Left cardiac atrium (tissue), 4 donors: ENCODE measurements at places on chromosomes 1 and 21. TPM values are rescaled to one million over a fixed set of nuclear protein-coding genes. Genes with fewer than 3 reads are reported as not detected.

DNA sequence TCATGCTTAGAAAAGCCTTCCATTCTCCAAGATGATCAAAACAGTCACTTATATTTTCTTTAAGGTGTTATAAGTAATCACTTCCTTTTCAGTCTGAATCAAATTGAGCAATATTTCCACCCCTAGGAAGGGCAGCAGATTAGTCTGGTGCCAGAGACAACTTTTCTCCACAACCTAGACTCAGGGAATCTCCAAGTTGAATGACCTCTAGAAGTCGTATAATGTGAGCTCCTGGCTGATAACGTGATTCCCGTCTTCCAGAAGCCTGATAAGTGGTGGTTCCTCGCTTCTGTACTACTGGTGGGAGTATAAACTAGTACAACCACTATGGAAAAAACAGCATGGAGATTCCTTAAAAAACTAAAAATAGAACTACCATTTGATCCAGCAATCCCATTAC is 178.4 kb upstream of the UBE2U start:
- DNase-seq = no peak

DNA sequence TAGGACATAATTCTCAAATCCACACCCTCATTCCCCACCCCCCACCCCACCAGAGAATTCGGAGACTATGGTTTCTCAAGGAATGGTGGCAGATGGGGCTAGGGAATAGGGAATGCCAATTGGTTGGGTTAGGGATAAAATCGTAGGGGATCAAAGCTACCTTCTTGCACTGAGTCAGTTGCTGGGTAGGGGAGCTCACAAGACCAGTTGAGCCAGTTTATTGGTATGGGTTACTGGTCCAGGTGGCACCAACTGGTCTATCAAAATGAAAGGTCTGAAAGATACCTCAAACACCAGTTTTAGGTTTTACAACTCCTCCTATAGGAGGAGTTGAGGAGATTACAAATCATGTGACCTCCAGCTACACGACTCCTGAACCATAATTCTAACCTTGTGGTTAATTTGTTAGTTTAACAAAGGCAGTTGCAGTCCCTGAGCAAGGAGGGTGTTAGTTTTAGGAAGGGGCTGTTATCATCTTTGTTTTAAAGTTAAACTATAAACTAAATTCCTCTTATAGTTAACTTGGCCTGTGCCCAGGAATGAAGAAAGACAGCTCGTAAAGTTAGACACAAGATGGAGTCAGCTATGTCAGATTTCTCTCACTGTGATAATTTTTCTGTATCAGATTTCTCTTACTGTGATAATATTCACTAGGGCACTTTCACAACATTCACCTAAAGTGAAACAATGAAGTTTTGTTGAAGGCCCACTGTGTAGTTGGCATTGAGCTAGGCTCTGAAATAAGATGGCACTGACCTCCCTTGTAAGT is 2.5 kb downstream of the SHISAL2A start:
- DNase-seq = no peak

The GBP1 gene
- 14.3 TPM for total RNA-seq

The PFKFB2 gene
- 42.8 TPM for total RNA-seq

GRCh38 chr1:203468326-203468725 is 7.3 kb upstream of the PRELP start:
- DNase-seq = no peak

DNA sequence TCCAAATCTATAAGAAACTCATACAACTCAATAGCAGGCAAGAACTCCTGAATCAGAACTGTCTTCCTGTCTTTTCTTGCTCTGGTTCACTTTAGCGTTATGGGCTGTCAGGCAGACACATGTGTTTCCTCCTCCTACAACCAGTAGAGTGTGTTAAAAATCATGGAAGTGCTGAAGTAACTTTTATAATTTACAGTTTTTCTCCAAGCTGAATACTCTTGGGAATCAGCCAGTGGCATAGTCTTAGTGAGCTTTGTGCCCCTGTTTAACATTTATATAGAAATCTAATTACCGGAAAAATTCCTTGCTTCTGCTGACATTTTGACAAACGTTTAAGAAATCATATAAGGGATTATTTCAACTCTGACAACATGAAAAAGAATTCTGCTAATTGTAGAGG is 113.1 kb upstream of the RGS18 start:
- DNase-seq = no peak

DNA sequence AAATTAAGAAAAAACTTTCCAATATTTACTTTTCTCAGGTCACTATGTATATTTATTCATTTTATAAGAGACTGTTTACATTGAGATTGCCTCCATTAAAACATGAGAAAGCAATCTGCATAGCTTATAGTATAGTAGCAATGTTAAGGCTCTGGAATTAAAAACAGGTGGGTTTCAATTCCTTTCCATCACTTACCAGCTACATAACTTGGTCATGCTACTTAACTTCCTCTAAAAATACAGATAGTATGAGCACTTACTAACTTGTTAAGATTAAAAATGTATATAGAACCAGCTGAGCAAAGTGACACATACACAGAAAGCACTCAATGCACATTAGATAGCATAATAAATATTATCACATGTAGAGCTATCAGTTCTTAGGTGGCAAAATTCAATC is 76.6 kb downstream of the LYST start:
- DNase-seq = no peak

The FAM151A gene
- total RNA-seq = 0.29 TPM

The ARHGEF16 gene
- 2.3 TPM for total RNA-seq

DNA sequence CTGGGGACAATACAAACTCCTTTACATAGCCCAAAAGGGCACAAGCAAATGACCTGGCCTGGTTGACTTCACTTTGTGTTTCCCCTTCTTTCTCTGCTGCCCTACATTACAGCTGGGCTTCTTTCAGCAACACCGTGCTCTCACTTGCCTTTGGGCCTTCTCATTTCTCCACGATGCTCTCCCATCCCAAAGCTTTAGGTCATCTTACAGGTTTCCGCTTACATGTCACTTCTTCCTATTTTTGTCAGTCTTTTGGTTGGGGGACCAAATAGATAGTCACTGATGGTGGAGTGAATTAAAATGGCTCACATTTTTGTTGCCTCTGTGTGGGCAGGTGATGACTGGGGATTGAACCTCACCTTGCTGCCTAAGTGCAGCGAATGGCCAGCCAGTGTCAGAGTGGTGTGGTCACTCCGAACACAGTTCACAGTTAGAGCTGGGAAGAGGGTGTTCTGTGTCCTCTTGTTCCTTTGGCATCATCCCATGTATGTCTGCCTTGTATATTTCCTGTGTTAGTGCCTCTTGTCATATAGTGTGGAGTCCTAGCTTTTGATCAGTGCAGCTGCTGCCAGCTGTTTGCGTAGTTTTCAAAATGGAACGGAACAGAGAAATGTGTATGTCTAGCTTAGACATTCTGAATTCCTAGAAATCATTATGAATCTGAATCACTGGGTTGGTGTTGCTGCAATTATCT is 134.8 kb downstream of the NOS1AP start:
- no peak for DNase-seq

DNA sequence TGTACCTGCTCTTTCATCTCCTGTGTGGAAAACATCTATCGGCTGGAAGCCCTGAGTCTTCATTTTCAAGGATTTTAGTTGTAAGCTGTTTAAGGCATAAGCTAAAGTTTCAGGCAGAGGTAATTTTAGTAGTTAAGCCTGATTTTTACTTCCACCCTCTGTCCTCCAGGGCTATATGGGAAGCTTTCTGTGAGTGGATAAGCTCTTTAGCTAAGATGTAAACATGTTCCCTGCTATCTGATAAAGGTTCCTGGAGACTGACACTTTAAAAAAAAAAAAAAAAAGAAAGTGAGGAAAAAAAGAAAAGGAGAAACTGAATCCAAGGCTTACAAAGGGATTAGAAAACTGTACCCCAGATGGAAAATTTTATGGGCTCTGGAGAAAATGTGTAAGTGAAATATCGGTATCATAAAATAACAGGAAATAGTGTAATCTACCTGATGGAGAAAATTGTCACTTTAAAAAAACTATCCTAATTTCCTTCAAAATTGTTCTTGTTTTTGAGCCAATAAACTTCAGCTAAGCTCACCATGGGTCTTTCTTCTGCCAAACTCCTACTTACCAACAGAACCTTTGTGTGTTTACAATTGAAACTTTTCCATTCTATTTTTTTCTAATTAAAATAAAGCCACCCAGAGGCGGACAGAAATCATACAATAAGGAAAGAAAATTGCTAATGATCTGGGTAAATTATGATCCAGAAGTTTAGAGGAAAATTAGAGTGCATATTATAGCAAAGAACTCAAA is 180.5 kb downstream of the TGFB2 start:
- no peak for DNase-seq

The LCE3D gene
- total RNA-seq = not detected

DNA sequence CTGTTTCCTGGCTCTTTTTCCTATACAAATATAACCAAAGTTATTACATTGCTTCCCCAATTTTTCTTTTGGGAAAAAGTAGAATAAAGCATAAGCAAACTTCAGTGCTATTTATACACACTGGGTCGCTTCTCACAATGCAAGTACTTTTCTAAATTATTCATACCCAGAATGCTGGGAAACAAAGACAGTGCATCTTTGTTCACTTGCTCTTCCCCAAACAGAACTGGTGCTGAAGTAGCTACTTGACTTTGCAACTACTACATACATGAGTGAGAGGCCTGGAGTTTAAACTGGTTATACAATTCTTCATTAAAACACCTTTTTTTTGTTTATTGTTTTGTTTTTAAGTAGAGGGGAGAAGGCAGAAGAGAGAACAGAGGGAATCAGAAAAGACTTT is 40.2 kb downstream of the STX6 start:
- no peak for DNase-seq

DNA sequence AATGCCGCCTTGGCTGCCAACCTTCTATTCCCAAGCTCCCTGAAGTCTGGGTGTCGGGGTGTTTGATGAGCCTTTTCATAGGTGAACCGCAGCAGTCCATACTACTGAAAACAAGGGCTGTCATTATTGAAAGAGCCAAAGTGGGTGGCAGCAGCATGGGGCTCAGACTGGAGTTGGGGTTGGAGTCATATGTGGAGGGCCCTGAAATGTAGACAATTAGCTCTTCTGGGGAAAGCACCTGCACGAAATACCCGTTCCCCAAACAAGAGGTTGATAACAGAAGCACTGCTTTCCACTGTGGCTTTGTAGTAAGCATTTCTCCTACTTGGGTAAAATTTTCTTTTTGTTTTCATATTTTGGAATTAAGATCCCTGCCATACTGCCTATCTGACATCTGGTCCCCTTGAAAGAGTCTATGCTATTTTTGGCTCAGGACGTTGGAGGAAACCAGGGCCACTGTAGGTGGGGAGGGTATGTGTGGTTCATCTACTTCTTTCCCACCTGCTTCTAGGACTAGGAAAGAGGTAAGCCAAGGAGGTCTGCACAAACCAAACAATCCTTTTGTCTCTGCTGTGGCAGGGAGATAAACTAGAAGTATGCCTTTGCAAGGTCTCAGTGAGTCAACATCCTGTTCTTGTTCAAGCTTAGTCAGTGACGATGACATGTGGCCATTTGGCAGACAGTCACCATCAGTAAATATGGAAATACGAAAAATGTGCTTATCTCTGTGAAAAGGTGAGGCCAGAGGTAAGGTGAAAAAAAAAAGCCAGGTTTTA is 197.0 kb upstream of the UBE2U start:
- DNase-seq = no peak

DNA sequence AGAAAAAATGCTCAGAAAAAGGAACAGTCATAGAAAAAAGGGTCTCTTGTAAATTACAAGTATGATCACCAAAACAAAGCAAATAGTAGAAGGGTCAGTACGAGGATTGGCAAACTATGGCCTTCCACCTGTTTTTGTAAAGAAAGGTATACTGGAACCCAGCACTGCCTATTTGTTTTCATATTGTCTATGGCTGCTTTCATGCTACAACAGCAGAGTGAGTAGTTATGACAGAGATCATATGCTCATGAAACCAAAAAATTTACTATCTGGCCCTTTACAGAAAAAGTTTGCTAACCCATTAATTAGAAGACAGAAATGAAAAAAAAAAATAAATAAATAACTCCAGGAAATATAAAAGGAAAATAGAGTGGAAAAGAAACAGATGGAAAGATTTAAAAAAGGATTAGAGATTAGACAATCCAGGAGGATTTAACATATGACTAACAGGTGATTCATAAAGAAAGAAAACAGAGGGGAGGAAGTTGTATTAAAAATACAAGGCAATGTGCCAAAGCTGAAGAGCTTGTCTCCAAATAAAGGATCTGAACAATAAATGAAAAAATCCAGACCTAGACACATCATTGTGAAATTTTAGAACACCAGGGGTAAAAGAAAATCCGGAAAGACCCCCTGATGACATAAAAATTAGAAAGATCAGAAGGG is 108.5 kb upstream of the SERTAD4 start:
- DNase-seq = no peak

- DNase-seq = peak; percentile 67
These were observed 78.1 kb downstream of the IER5 start for GRCh38 chr1:181166377-181167196.

The NEXN gene
- 218 TPM for total RNA-seq

DNA sequence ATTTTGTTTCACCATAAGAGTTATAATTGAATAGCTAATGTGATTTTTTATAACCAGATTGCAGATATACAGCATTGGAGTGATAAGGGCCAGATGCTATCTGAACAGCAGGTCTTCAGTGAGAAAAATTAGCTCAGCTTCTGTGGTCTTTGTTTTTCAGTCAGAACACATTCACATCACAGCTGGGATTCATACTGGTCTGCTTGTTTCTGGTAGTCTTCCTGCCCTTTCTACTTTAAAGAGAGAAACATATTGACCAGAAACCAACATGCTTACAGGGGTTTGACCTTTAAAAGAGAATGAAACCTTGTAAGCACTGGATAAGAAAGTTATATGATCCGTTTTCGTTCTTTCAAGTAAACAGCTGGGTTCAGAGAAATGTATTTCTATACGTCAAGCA is 213.7 kb upstream of the TMPRSS15 start:
- no peak for DNase-seq

DNA sequence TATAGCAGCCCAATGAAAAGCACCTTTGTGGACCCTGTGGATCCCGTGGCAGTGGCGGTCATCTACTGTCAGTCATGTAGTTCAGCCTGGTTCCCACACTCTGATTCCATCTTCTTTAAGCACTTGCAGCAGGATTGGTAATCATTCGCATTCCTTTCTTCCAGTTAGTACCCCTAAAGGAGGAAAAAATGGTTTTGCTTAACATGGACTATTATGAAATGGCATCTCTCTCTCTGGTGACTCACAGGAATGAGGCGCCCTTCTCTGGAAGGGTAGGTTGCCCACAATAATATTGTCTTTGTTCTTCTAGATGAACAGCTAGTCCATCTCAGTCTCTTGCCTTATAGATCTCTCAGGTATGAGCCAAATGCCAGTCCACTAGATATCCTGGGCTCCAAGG is 127.9 kb upstream of the MROH9 start:
- DNase-seq = no peak

GRCh38 chr1:224726441-224727182 is 110.5 kb downstream of the CNIH3 start:
- peak; percentile 29 for DNase-seq

The MGST3 gene
- total RNA-seq = 446 TPM

The TMCO4 gene
- total RNA-seq = 10.1 TPM

DNA sequence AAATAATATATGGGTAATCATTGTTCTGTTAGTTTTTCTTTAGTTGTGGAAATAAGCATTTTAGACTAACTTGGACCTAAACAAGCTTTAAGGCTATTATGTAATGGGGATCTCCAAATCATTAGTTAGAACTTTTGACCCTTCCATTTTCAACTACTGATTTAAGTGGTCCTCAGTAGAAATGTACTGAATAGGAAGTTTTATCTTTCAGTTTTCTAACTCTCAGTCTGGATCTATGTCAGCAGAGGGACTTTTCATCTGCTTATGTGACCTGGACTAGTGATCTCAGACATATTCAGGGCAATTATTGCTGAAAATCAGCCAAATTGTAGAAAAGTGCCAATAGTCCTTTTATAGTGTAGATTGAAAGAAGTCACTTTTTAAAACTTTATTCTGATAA is 56.0 kb downstream of the SASS6 start:
- DNase-seq = no peak

GRCh38 chr1:54275349-54275748 is 75.4 kb downstream of the MRPL37 start:
- DNase-seq = peak; percentile 83

The C1orf94 gene
- not detected for total RNA-seq
